Adrenal gland (tissue), 19 donors: ENCODE measurements at places on chromosomes 5 and 9. TPM values are rescaled to one million over a fixed set of nuclear protein-coding genes. Genes with fewer than 3 reads are reported as not detected.

DNA sequence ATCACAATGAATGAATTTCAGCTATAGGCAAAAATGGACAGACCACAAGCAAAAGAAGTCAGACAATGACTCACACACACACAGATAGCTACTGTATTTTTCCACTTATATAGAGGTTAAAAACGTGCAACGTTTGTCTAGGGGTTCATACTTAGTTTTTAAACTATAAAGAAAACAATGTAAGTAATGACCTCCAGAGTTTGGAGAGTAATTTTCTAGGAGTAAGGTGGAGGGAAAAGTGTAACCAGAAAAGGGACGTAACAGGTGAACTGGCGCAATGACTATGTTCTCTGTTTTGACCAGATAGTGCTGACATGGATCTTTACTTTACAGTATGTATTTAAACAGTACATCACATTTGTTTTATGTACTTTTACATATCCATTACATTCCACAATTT lies 51.1 kb downstream of the FNIP1 start:
- no peak overlapping the region for H3K27ac ChIP-seq
- H3K36me3 ChIP-seq = peaks cover 3% of the 10 kb centered on the region
- no peak for DNase-seq
- no peaks in the 10 kb centered on the region for H3K27me3 ChIP-seq
- H3K4me1 ChIP-seq = no peaks in the 10 kb centered on the region

GRCh38 chr5:176153741-176154140 lies 84.5 kb upstream of the SIMC1 start:
- H3K27ac ChIP-seq = no peak overlapping the region
- DNase-seq = no peak
- no peak overlapping the region for H3K4me3 ChIP-seq
- no peaks in the 10 kb centered on the region for H3K27me3 ChIP-seq

GRCh38 chr5:157212307-157212706 lies 31.7 kb downstream of the ITK start:
- H3K27me3 ChIP-seq = no peaks in the 10 kb centered on the region
- H3K36me3 ChIP-seq = no peaks in the 10 kb centered on the region
- no peak for DNase-seq
- no peaks in the 10 kb centered on the region for H3K4me1 ChIP-seq
- H3K4me3 ChIP-seq = no peak overlapping the region

GRCh38 chr9:33355933-33356332 lies 46.4 kb downstream of the AQP7 start:
- DNase-seq = no peak
- H3K4me3 ChIP-seq = no peak overlapping the region
- no peak overlapping the region for H3K27ac ChIP-seq
- H3K4me1 ChIP-seq = peaks cover 13% of the 10 kb centered on the region

CAPSL gene
- total RNA-seq = not detected

PCDHGA10 gene
- 9.7 TPM for total RNA-seq

PRUNE2 gene
- 18.6 TPM for total RNA-seq
